Transverse colon (tissue), 4 donors: ENCODE measurements at places on chromosomes 7 and 10.
A peak's percentile ranks its signal among the peaks of the same experiment; 100 is the strongest.

GRCh38 chr7:16710651-16711050 lies 42.9 kb upstream of the TSPAN13 start:
- no peak overlapping the region for H3K27ac ChIP-seq
- peaks cover 7% of the 10 kb centered on the region for H3K36me3 ChIP-seq
- DNase-seq = no peak
- H3K4me1 ChIP-seq = no peaks in the 10 kb centered on the region

DNA sequence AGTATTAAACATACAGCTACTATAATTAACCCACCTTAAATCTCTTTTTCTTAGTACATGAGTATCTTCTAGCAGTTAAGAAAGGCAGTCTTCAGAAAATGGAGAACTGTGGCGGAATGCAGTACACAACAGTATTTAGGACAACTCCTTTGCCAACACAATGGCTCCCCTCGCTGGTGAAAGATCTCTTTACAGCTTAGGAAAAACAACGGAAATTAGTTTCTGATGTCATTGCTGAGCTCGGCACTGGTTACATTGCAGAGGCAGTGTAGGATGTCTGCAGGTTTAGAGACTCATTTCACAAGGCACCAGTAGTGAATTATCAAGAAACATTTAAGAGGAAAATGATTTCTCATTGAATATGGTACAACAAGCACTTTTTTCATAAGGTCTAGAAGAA lies 43.4 kb downstream of the GLRX3 start:
- H3K27me3 ChIP-seq = no peaks in the 10 kb centered on the region
- no peak for DNase-seq
- no peak overlapping the region for H3K4me3 ChIP-seq
- no peaks in the 10 kb centered on the region for H3K4me1 ChIP-seq
- no peak overlapping the region for H3K27ac ChIP-seq

GRCh38 chr10:8273749-8274148 lies 219.3 kb downstream of the GATA3 start:
- no peaks in the 10 kb centered on the region for H3K36me3 ChIP-seq
- no peaks in the 10 kb centered on the region for H3K27me3 ChIP-seq

DNA sequence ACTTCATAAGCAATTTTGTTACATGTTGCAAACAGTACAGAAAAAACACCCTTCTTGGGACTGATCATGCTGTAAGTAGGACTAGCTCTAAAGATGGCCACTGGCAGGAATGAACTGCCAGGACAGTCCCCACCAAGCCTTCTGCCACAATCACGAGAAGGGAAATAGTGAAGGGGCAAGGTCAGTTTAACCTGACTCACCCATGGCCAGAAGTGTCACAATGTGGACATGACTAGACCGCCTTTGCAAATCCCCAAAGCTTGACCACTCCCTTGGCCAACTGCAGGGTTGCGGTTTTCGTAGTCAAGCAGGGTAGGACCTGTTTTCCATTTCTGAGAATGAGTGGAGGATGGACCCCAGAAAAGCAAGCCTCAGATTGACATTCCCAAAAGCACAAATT lies 19.4 kb upstream of the FRAT2 start:
- H3K4me1 ChIP-seq = peaks cover 8% of the 10 kb centered on the region
- no peak overlapping the region for H3K4me3 ChIP-seq
- H3K36me3 ChIP-seq = no peaks in the 10 kb centered on the region

- peak overlapping the region; percentile 58 for H3K27ac ChIP-seq
- no peak overlapping the region for H3K4me3 ChIP-seq
- peak; percentile 76 for DNase-seq
- H3K4me1 ChIP-seq = peaks cover 37% of the 10 kb centered on the region
- H3K36me3 ChIP-seq = no peaks in the 10 kb centered on the region
Measured at GRCh38 chr10:76086761-76087639, 655.6 kb downstream of the LRMDA start.

DNA sequence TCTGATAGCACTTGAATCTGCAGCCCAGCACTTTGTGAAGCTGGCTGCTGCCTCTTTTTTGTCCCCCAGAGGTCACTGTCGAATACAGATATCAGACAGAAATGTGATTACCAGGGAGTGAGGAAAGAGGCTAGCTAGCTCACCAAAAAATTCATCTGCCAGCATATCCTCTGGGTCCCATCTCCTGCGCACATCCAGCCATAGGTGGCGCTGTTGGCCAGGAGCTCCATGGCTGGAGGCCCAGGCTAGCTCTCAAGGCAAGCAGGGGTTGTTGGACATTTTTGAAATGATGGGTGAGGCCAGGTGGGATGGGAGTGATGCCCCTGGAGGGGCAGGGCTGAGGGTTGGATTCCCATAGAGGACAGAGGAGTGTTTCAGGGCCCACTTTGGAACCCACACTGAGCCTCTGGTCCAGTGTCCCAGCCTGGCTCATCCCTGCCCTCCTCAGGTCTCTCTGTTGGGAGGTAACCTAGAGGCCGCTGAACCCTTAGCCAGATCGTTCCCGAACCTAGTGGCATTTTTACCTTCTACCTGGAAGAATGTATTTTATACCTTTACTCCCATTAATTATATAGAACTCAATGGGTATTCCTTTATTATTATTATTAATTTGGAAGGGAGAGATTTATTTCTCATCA lies 14.8 kb downstream of the DPCD start:
- H3K4me1 ChIP-seq = no peaks in the 10 kb centered on the region
- no peak overlapping the region for H3K27ac ChIP-seq

GRCh38 chr10:135601-136464 lies 578 bp downstream of the ZMYND11 start:
- peak overlapping the region; percentile 98 for H3K27ac ChIP-seq
- H3K27me3 ChIP-seq = no peaks in the 10 kb centered on the region
- no peaks in the 10 kb centered on the region for H3K36me3 ChIP-seq
- H3K4me3 ChIP-seq = peak overlapping the region; percentile 89
- H3K4me1 ChIP-seq = peaks cover 18% of the 10 kb centered on the region

GRCh38 chr7:4073750-4074149 lies 608.3 kb upstream of the FOXK1 start:
- H3K4me3 ChIP-seq = no peak overlapping the region
- H3K4me1 ChIP-seq = no peaks in the 10 kb centered on the region
- H3K27me3 ChIP-seq = no peaks in the 10 kb centered on the region
- H3K27ac ChIP-seq = no peak overlapping the region
- no peaks in the 10 kb centered on the region for H3K36me3 ChIP-seq
- DNase-seq = no peak

GRCh38 chr7:91866599-91867148 lies 13.8 kb downstream of the MTERF1 start:
- no peak overlapping the region for H3K27ac ChIP-seq
- H3K36me3 ChIP-seq = no peaks in the 10 kb centered on the region
- no peak for DNase-seq
- H3K4me3 ChIP-seq = no peak overlapping the region

- H3K4me1 ChIP-seq = peaks cover 25% of the 10 kb centered on the region
- peaks cover 13% of the 10 kb centered on the region for H3K36me3 ChIP-seq
- no peaks in the 10 kb centered on the region for H3K27me3 ChIP-seq
- H3K27ac ChIP-seq = peak overlapping the region; percentile 93
- DNase-seq = peak; percentile 11
Measured at GRCh38 chr7:7641129-7641663, 644 bp downstream of the UMAD1 start.

DNA sequence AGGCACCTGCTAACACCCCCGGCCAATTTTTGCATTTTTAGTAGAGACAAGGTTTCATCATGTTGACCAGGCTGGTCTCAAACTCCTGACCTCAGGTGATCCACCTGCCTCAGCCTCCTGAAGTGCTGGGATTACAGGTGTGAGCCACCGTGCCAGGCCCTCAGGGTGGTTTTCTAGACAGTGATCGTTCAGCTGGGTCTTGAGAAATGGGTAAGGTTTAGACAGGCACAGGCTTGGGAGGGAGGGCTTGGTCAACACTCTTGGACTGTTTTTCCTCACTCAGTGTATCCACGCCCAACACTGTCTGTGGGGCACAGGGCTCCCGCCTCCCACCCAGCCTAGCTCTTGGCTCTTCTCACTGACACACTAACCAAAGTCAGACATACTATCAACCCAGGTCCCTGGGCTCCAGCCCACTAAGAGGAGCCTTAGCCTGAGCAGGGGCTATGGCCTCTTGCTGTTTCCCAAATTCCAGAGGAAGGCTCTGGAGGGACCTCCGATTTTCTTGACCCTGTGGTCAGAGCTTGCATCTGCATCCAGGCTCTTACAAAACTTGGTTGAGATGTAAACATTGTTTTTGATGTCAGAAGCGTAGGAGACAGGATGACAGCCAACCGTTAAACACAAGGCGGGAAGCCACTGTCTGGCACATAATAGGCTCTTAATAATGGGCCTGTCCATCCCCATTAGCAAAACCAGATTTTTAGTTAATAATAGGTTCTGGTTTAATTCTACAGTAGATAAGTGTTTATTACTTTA lies 143.9 kb downstream of the PRKAG2 start:
- H3K27ac ChIP-seq = no peak overlapping the region
- no peaks in the 10 kb centered on the region for H3K36me3 ChIP-seq
- no peaks in the 10 kb centered on the region for H3K27me3 ChIP-seq
- DNase-seq = no peak
- no peak overlapping the region for H3K4me3 ChIP-seq

DNA sequence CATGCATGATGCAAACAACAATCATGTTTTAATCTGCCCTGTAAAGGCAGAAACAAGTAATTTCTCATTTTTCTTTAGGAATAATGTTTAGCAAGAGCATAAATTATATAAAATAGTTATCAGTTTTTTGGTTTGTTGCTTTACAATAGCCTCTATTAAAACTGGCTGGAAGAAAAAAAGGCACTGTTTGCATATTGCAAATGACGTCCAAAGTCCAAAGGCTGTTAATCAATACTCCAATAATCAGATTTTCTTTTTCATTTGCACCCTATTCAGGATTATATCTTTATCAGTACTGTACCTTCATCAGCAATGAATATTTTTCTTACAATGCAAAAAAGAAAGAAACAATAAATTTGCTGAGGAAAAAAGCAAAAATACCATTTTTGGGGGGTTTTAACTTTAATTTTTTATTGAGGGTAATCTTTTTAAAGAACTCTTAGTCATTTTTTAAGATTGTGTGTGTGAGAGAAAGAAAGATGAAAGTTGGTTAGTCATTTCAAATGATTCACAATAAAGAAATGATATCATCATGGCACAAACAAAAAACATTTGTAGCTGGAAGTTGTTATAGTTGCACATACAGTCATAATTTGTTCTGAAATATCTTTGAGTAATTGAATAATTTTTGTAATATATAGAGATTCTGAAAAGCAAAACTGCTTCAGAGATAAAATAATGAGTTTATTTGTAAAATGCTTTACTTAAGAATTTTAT lies 44.4 kb upstream of the AKR1C2 start:
- H3K4me1 ChIP-seq = no peaks in the 10 kb centered on the region
- H3K27me3 ChIP-seq = no peaks in the 10 kb centered on the region
- no peak for DNase-seq
- no peaks in the 10 kb centered on the region for H3K36me3 ChIP-seq

- no peak for DNase-seq
- no peak overlapping the region for H3K4me3 ChIP-seq
- no peaks in the 10 kb centered on the region for H3K27me3 ChIP-seq
- no peaks in the 10 kb centered on the region for H3K36me3 ChIP-seq
- H3K27ac ChIP-seq = no peak overlapping the region
- H3K4me1 ChIP-seq = no peaks in the 10 kb centered on the region
Measured at GRCh38 chr7:98334081-98334480, 52.6 kb downstream of the BRI3 start.

DNA sequence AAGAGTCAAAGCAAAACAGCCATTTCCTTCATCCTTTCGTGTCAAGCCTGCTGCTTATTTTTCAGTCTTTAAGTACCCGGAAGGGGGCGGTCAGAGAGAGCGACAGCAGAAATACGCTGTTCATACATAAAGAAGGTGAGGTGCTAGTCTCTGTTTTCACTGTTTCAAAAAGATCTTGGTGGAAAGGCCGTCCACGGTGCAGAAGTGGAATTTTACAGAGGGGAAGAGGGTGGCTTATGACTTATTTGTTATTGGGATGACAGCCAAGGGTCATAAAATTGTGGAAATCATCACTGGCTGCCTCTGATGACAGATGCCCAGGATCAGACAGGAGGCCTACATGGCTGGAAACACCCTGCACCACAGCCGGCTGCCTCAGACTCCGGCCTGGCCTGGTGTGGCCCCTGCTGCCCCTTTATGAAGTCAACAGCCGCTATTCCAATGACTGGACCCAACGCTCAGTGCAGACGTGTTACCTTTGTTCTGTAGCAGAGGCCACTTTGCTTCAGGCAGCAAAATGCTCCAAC lies 57.0 kb downstream of the HIPK2 start:
- peaks cover 52% of the 10 kb centered on the region for H3K4me1 ChIP-seq
- no peaks in the 10 kb centered on the region for H3K27me3 ChIP-seq

GRCh38 chr10:70295321-70295720 lies 11.5 kb upstream of the NPFFR1 start:
- no peaks in the 10 kb centered on the region for H3K4me1 ChIP-seq
- no peak overlapping the region for H3K4me3 ChIP-seq
- no peak for DNase-seq

GRCh38 chr7:114977277-114977676 lies 55.4 kb downstream of the MDFIC start:
- peaks cover 20% of the 10 kb centered on the region for H3K4me1 ChIP-seq
- no peaks in the 10 kb centered on the region for H3K27me3 ChIP-seq
- H3K4me3 ChIP-seq = no peak overlapping the region
- no peak for DNase-seq
- no peak overlapping the region for H3K27ac ChIP-seq
- no peaks in the 10 kb centered on the region for H3K36me3 ChIP-seq

DNA sequence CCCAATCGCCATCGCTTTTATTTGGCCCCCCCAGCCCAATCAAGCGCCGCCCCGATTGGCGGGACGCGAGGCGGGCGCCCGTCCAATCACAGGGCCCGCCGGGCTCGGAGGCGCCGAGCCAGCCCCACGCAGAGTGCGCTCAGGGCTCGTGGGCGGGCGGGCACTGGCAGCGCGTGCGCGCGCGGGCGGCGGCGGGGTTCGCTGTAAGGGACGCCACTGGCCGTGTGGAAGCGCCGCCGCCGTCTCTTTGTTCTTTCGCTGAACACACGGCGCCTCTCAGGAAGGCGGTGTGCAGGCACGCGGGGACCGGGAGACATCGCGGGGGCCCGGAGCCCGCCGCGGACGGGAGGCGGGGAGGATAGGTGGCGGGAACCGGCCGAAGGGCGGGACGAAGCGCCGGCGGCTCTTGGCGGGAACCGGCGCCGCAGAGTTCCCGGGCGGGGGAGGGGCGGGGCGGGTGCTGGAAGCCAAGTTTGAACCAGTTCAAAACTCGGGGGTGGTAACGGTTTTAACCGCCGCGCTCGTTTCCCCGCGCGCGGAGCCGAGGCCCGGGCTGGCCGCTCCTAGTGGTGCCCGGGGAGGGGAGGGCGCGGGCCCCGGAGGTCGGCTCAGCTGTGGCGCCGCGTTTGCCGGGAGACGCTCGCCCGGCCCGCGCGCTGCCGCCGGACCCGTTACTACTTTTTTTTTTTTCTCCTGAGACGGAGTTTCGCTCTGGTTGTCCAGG lies 370 bp upstream of the EZH2 start:
- peak; percentile 94 for DNase-seq
- no peaks in the 10 kb centered on the region for H3K27me3 ChIP-seq
- no peaks in the 10 kb centered on the region for H3K36me3 ChIP-seq
- peaks cover 16% of the 10 kb centered on the region for H3K4me1 ChIP-seq
- peak overlapping the region; percentile 98 for H3K4me3 ChIP-seq
- H3K27ac ChIP-seq = peak overlapping the region; percentile 96

- peak overlapping the region; percentile 84 for H3K27ac ChIP-seq
- no peaks in the 10 kb centered on the region for H3K36me3 ChIP-seq
- no peak overlapping the region for H3K4me3 ChIP-seq
- H3K4me1 ChIP-seq = peaks cover 77% of the 10 kb centered on the region
- no peak for DNase-seq
Measured at GRCh38 chr10:88893611-88894010, 13.6 kb downstream of the STAMBPL1 start.
